Activated T-cell treated with anti-CD3 and anti-CD28 coated beads, Interleukin-2, amount 50 U/mL, for 48 hours (primary cell): ENCODE measurements at places on chromosomes 3 and 15.

GRCh38 chr3:160747422-160747821 is 8.6 kb upstream of the PPM1L start:
- DNase-seq, result no peak

DNA sequence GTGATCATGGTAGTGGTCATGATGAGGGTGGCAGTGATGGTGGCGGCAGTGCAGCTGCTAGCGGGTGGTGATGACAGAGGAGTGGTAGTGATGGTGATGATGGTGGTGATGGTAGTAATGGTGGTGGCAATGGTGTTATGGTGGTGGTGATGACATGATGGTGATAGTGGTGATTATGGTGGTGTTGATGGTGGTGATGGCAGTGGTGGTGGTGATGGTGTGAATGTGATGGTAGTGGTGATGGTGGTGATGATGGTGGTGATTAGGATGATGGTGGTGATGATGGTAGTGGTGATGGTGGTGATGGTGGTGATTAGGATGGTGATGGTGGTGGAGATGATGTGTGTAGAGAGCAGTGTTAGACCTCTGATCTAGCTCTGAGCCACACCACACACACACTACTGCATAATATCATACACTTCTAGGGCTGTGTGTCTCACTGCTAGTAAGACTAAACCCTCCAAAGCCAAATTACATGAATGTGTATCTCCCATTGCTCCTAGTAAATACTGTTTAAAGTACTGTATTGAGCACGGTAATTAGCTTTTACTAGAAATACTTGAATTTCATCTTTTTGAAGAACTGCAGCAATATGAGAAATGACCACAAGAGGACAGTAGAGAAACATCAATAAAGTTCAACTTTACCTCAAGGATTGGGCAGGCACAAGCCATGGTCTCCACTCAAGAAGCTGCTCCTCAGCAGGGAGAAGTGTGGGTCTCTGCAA is 28.8 kb downstream of the TMED3 start:
- no peak for DNase-seq

DNA sequence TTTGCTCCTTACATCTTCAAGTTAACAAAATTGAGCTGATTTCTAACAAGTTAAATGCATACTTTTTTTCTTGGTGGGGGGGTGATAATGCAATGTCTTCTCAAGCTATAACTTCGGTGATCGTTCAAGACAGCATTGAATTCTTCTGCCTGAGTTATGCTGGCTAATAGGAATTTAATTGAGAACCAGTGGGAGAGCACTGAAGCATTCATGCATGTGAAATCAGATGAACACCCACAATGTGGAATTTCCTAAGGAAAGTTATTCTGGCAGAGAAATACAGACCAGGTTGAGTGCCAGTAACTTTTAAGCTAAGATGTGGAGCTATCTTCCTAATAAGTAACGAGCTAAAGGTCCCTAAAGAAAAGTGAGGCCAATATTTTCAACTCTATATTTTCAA is 3.0 kb downstream of the SPATA16 start:
- no peak for DNase-seq

DNA sequence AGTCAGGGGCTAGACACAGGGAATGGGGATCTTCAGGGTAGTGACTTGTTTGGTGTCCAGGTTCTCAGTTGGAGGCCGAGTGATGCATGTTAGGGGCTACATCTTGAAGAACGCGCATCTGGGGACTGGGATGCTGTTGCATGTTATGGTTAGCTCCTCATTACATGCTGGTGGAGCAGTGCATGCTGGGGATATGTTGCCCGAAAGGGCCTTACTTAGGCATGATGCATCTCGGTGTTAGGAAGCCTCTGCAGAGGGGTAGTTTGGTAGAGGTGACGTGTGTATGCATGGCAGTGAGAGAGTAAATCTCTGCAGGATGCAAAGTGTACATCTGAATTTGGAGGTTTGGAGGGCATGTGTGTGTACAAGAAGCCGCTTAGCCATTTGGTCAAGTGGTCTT is 2.4 kb downstream of the EIF4G1 start:
- DNase-seq, result no peak

GRCh38 chr15:94441760-94442159 is 210.4 kb downstream of the MCTP2 start:
- no peak for DNase-seq

- DNase-seq, result peak; percentile 93
These were observed at the start of gene MIX23 for GRCh38 chr3:122382888-122383666. TSS of gene MIX23 (minus strand) at chr3:122383231. CDS start at chr3:122383224, 7 bp downstream.

- no peak for DNase-seq
These were observed 198.0 kb downstream of the EPHB1 start for GRCh38 chr3:134993011-134993410.

GRCh38 chr3:101141135-101141534 is 147.9 kb upstream of the ABI3BP start:
- no peak for DNase-seq

- DNase-seq, result no peak
These were observed 306.4 kb upstream of the CNTN3 start for GRCh38 chr3:74920721-74921350.

DNA sequence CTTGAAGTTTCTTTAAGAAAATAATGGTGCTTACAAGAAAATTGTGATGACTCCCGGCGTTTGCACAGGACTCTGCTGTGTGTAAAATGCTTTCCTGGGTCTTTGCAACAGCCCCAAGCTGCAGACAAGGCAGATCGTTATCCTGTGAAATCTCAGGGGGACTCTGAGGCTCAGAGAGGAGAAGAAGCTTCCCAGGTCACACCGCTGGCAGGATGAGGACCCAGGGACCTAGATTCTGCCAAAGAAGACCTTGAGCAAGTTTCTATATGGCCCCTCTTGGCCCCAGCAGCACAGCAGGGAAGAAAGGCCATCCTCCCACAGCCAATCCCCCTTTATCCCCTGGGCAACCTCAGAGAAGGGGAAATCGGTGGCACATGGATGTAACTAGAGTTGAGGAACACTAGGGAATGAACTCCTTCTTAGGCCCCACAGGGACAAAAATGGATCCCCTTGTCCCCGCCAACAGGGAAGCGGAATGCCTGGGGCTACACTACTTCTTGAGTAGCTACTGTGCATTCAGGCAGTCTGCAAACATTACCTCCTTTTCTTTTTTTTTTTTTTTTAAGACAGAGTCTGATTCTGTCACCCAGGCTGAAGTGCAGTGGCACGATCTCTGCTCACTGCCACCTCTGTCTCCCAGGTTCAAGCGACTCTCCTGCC is 72.8 kb downstream of the CPN2 start:
- DNase-seq, result no peak

DNA sequence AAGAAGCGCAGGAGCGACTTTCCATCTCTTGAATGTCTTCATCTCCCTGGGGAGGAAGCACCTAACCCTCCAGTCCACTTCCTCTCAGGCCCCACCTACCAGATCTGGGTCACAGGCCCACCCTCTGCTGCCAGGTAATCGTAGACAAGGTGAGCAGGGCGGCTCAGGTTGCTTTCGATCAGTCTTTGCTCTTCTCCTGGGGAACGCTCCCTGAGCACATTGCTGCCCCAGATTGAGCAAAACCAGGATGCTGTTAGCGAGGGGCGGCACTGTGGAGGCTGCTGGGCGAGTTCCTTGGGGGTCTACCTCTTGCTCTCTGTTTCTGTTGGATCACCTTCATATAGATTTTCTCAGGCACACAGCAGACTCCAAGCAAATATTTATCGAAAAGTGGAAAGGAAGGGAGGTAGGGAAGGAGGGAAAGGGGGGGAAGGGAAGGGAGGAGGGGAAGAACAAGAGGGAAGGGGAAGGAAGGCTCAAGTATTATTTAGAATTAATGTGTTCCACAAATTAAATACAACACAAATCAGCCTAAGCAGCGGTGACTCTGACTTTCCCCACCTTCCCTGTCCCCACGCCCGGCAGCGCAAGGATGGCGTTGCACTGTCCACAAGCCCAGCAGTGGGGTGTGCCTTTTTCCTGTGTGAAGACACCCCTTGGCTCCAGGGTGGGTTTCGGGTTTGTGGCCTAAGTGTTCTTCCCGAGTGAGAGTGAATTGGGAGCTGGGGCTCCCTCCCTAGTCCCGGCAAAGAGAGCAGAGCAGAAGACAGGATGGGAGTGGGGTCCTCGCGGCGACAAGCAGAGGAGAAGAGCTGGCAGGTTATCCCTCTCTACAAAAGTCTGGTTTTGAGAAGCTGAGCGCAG is 6.1 kb upstream of the PCSK6 start:
- DNase-seq, result no peak

DNA sequence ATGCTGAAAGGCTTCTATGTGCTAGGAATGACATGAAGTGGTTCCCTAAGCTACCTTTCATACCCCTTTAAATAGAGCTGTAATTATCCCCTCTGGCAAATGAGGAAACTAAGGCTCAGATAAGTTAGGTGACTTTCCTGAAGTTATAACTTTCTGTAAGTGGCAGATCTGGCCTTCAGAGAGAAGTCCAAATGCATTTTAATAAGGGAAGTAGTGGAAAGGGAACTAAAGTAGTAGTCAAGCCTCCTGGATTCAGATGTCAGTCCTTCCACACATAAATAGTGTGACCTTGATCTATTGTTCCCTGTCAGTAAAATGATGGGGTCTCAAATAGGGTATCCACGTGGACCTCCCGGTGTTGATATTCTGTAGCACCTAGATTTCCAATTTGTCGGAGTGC is 277.7 kb downstream of the EDEM1 start:
- no peak for DNase-seq

DNA sequence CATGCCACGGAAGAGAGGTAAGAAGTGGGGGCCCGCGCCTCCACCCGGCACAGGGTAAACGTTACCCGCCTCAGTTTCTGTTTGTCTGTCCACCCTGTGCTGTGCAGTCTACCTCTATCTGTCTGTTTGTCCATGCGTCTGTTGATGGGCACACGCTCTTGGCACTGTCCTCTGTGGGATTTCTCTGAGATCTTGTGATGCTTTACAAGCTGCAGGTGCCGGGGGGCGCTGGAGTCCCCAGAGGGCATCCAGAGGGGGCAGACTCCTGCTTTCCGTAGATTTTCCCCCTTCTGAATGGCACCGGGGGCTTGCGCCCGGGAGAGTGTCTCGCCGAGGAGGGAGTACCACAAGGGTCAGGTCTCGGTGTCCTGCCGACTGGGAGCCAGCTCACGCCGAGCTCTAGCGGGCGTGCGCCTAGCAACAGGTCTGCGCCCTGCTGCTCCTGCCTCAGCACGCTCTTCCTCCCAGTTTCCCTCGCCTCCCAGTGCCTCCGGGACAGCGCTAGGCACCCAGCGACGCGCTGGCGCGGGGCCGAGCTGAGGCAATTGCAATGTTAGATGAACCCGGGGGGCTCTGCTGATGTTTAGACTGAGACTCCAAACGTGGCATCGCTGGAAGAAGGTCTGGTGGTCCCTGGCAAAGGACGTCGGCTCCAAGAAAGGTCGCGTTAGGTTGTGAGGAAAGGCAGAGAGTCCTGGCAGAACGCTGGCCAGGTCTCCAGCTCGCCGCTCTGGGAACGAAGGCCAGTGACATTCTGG is 667 bp downstream of the CEMIP start:
- DNase-seq, result no peak

DNA sequence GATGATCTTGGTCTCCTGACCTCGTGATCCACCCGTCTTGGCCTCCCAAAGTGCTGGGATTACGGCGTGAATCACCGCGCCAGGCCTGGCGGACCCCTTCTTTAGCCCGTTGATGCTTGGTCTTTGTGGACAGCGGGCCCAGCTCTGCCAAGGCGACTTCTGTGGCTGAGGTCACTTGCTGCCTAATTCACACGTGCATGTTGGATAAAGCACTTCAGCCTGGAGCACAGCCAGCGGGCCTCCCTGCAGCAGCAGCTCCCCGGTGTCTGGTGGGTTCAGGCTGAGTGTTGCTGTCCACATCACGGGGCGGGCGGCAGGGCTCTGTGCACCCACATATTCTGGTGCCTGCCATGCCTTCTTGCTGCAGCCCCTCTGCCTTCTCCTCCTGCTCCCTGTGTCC is 88.4 kb downstream of the DGKG start:
- no peak for DNase-seq

GRCh38 chr15:84979651-84980050 is 2.0 kb upstream of the PDE8A start:
- DNase-seq, result no peak

DNA sequence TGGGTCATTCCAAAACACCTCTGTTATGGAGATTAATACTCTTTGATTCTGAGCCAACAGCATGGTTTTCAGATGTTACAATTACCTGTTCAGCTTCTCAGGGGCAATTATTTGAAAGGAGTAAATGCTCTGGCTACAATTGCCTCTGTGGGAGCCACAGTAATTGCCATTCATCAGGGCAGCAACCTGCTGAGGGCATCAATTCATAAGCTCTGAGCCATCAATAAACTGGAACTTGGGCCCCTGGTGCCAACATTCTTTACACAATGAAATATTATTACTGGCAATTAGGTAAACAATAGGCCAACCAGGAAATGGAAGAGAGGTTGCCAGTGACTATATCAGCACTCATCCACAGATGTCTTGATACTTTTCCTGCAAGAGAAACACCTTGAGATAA is 660.8 kb downstream of the MECOM start:
- DNase-seq, result no peak

DNA sequence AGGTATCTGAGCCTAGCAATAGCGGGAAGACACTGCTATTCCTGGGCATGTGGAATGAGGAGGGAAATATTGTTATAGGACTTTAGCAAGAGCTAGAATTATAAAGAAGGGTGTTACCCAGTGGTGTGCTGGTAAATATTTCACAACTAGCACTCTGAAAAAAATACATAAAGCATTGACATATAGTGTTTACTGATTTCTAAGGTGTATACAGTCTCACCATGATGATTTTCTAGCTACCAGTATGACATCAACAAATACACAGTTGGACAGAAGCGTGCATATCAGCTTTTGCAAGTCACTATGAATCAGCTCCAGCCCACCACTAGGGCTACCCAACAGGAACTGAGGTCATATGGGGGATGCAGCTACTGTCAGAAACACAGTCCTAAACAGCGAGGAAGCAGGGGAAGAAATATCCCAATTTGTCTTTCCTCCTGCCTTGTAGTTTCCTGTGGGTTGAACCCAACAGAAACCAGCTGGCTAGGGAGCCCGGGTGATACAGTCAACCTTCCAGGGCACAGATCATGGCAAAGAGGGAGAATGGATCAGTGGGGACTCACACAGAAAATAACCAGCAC is 39.6 kb downstream of the HGD start:
- DNase-seq, result no peak

DNA sequence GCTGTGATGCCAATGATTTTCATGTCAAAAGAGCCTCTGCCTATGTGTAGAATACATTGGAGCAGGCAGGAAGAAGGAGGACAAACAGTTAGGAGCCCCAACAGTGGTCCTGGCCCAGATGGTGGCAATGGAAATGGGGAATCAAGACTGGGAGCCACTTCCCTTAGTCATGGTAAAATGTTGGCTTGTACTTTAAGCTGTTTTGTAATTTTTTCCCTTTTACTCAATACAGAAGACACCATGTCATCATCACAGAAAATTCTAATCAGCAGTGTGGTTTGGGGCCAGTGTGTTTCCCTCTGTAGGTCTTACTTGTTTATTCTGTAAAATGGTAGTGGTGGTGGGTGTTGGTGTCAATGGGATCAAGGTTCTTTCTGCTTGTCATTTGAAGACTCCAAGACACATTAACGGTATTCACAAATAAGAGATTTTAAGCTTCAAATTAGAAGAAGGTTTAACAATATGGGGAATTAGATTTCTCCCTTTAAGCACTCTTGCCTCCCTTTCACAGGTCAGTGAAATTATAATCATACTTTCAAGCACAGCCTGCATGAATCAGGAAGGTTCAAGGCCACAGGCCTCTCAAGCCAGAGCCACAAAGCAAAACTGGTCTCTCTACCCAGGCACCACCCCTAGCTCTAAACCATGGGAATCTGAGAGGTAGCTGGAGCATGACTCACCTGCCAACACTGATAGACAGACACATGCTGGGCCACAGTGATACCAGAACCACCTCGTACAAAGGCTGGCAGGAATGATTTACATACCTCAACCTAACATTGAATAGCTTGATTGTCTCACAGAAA is 24.9 kb downstream of the SIAH2 start:
- DNase-seq, result peak; percentile 71

- no peak for DNase-seq
These were observed 19.9 kb upstream of the TNFAIP8L3 start for GRCh38 chr15:51114437-51115119.
